ENCODE measurements at places on chromosomes 16 and 17.

- DNase-seq, result no peak
- H3K27me3 ChIP-seq, result no peaks in the 10 kb centered on the region
- H3K27ac ChIP-seq, result no peak overlapping the region
- H3K4me1 ChIP-seq, result no peaks in the 10 kb centered on the region
These were observed 452.6 kb upstream of the CDH11 start for GRCh38 chr16:65574326-65574966.

GRCh38 chr17:59387351-59388068 lies 56.1 kb downstream of the YPEL2 start:
- no peak for DNase-seq
- no peaks in the 10 kb centered on the region for H3K27me3 ChIP-seq
- peaks cover 31% of the 10 kb centered on the region for H3K36me3 ChIP-seq
- no peaks in the 10 kb centered on the region for H3K4me1 ChIP-seq

DNA sequence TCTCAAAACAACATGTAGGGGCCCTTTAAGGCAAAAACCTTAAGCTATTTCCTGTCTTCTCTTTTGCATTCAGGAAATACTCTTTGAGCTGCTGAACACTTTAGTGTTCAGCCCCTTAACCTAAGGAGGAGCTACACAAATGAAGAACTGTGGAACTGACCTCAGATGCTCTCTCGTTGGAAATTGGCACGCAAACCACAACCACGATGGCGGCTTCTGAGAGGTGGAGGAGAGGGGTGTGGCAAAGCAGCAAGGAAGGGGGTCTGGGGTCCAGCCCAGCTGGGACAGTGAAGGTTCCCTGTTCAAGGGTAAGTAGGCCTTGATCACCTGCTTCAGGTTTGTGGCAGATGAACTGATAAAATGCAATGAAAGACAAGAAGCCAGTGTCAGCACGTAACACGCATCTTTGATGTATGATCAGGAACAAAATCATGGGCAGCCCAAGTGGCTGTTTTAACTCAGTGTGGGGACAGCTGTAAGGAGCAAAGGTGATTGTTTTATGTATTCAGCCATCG lies 291.6 kb upstream of the TNRC6C start:
- peak overlapping the region; percentile 82 for H3K4me3 ChIP-seq
- no peaks in the 10 kb centered on the region for H3K27me3 ChIP-seq
- peaks cover 23% of the 10 kb centered on the region for H3K4me1 ChIP-seq

DNA sequence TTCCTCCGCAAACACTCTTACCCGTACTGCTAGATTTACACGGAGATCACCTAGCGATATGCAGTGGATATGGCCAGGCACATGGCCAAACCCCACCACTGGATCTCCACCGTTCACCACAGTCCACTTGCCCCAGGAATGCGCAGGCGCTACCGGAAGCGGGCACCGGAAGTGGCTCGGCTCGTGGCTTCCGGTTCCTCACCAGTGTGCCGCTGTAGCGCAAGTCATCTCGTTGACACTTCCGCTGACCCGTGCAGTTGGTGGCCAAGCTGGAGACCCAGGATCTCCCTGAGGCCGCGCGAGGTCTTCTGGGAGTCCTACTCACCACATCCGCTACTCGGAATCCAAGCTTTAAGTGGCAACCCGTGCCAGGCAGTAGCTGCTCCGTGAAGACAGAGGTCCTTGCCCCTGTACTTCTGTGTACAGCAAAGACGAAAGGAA lies 11.5 kb downstream of the ZNF597 start:
- H3K4me3 ChIP-seq, result peak overlapping the region; percentile 67
- no peak overlapping the region for H3K27ac ChIP-seq
- peaks cover 2% of the 10 kb centered on the region for H3K27me3 ChIP-seq
- peak; percentile 22 for DNase-seq
- peaks cover 5% of the 10 kb centered on the region for H3K4me1 ChIP-seq

Measured in activated B cell treated with CpG ODN at 0.5 μM for 24 hours (primary cell).